DMS53 (cell line): ENCODE measurements at places on chromosomes 12 and 14.

DNA sequence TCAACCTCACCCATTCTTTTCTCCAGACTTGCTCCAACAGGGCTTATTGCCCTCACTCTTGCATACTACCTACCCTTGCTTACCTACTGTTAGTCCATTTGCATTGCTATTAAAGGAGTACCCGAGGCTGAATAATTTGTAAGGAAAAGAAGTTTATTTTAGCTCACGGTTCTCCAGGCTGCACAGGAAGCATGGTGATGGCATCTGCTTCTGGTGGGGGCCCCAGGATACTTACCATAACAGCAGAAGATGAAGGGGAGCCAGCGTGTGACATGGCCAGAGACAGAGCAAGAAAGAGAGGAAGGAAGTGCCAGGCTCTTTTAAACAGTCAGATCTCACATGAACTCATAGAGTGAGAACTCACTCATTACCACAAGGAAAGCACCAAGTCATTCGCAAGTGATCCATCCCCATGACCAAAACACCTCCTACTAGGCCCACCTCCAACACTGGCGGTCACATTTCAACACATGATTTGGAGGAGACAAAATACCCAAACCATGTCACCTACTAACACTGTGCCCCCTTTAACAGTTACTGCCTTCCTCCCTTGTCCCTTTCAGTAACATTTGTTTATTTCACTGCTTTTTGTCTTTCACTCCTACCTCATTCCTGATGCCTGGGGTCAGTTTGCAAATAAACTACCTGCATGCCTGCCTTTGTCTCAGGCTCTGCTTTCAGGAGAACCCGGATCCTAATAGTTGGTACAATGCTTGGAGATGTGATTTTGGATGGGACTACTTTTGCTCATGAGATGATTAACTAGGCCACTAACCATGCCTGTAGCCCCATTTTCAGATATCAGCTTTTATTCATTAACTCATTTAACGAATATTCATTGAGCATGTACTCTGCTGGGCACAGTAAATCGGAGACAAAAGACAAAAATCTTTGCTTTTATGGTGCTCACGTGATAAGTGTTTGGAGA, 41.6 kb upstream of the CSRP2 start:
- DNase-seq = no peak

- no peak for DNase-seq
These were observed 143.1 kb downstream of the TPH2 start for GRCh38 chr12:72081777-72082176.

DNA sequence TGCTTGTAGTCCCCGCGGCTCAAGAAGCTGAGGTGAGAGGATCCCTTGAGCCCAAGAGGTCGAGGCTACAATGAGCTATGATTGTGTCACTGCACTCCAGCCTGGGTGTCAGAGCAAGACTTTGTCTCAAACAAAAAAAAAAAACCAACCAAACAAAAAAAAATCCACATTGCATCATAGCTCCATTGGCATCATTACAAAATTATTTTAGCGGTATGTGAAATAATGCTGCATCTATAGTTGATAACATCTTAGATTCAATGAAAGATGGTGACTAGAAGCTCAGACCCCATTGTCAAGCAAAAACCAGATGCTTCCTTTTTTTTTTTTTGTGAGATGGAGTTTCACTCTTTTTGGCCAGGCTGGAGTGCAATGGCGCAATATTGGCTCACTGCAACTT, 14.8 kb upstream of the PTHLH start:
- no peak for DNase-seq

GRCh38 chr14:32367516-32367915, 38.4 kb downstream of the AKAP6 start:
- DNase-seq = no peak

GRCh38 chr14:77613201-77613600, 3.2 kb downstream of the SPTLC2 start:
- DNase-seq = no peak

GRCh38 chr14:75732888-75733287, 71.8 kb downstream of the TTLL5 start:
- no peak for DNase-seq

GRCh38 chr12:15757553-15758255, 31.5 kb downstream of the EPS8 start:
- DNase-seq = peak; percentile 44

DNA sequence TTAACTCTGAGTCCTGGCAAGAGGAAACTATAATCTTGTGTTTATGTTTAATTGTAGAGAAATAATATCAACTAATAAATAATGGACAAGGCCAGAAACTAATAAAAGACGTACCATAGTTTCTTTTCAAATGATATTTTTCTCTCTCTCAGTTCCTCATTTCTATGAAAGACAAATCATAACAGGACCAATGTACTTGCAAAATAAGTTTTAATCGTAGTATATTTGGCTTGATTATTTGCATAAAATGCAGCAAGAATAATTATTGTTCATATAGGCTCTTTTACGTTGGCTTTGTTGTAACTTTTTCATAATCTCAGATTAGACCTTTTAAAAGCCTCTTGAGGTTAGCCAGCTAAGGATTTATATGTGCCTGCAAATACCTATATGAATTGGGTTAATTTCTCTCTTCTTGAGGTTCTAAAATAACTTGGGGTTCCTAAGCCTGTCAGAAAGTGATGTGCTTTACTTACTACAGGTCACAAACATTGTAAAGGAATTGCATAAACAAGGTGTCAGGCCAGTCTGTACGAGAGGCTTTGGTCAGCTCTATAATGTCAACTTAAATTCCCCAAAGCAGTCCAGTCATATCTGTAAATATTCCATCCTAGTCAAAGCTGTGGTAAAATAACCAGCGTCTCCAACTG, 152.8 kb upstream of the PTPRQ start:
- DNase-seq = no peak
